Activated T-helper 1 cell treated with Interleukin-2 at 50 U/mL for 16 hours (primary cell): ENCODE measurements at places on chromosomes 2 and 18.

DNA sequence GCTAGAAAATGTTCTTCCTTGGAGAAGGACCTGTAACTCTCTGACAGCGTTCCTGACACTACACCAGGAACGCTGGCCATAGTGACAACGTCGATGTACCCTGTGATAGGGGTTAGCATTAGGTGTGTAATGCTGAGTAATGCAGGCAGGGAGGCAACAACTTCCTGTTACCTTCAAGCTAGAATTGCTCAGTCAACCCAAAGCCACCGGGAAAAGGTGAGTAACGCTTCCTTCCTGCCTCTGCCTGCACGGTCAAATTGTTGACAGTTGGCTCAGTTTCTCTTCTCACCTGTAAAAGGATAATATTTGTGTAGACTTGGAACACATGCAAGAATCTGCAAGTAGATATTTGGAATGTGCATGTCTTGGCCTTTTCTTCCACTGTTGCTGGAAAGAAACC, 12.7 kb downstream of the FAM110C start:
- peak; percentile 40 for DNase-seq

- DNase-seq: no peak
Observed at GRCh38 chr18:9104244-9104901, 1.9 kb downstream of the NDUFV2 start.

DNA sequence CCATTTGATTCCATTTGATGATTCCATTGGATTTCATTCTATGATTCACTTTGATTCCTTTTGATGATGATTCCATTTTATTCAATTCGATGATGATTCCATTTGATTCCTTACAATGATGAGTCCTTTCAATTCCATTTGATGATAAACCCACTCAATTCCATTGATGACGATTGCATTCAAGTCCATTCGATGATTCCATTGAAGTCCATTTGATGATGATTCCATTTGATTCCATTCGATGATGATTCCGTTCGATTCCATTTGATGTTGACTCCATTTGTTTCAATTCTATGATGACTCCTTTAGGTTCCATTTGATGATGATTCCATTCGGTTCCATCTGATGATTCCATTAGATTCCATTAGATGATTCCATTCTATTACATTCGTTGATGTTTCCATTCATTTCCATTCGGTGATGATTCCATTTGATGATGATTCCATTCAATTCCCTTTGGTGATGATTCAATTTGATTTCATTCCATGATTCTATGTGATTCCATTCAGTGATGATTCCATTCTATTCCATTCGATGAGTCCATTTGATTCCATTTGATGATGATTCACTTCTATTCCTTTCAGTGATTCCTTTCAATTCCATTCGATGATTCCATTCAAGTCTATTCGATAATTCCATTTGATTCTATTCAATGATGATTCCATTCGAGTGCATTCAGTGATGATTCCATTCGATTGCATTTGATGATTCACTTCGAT, 1106.0 kb downstream of the RPIA start:
- DNase-seq: no peak

GRCh38 chr18:2572171-2572569, 813 bp downstream of the NDC80 start:
- no peak for DNase-seq

GRCh38 chr2:218382785-218383184, 712 bp downstream of the SLC11A1 start:
- no peak for DNase-seq

GRCh38 chr2:66478731-66479316, 43.9 kb downstream of the MEIS1 start:
- no peak for DNase-seq

GRCh38 chr2:84964406-84965191, 6.4 kb upstream of the KCMF1 start:
- no peak for DNase-seq

- no peak for DNase-seq
Observed at GRCh38 chr2:234257859-234258561, 207.5 kb downstream of the SPP2 start.

DNA sequence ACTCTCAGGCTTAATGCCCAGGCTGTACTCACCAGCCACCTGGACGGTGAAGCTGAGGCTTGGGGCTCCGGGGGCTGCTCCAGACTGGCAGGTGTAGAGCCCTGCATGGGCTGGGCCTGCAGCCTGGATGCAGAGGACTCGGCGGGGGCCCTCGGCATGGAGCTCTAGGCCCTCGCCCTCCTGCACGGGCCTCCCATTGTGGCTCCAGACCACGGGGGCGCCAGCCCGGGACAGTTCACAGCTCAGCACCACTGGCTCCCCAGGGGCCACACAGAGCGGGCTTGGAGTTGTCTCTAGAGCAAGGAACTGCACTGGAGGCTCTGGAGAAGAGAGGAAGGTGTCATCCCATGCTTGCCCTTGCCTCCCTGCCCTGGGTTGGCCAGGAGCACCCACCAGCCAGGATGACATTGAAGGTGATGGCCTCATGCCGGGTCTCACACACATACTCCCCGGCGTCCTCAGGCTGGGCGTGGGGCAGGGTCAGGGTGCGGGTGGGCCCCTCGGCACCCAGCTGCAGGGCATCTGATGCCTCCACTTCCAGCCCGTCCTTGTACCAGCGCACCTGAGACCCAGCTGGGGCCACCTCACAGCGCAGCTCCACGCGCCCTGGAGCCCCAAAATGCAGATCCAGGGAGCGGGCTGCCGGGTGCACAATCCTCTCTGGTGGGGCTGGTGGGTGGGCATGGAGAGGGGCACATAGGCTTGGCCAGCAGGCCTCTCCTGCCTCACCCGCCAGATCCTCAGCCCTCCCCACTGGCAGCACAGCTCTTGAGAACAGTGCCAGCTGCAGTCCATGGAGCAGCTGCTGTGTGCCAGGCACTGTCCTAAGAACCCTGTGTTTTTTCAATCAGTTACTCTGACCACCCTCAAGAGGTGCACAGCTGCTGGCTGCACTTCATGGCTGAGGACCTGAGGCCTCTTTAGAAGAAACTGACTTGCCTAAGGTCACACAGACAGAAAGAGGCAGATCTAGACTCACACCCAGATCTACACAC, 13.3 kb downstream of the OBSL1 start:
- DNase-seq: no peak

DNA sequence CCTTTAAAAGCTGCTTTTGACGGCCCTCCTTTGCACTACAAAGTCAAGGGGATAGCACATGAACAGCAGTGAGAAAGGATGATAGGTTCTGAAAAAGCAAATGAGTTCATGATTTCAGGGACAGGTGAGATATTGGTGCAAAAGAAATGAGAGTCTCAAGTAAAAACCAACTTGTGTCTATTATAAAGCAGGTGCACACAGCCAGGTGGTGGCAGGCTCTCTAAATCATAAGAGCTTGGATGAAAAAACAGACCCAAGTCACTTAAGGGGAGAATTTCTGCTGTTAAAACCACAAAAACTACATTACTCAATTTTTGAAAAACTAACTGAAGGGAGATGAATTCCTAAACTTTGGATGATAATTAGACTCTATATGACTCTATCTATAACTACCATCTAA, 201.5 kb downstream of the SP3 start:
- DNase-seq: no peak

- no peak for DNase-seq
Observed at GRCh38 chr2:217248312-217248935, 388.6 kb upstream of the TNP1 start.

- no peak for DNase-seq
Observed at GRCh38 chr2:31802711-31803110, 208.1 kb downstream of the MEMO1 start.

DNA sequence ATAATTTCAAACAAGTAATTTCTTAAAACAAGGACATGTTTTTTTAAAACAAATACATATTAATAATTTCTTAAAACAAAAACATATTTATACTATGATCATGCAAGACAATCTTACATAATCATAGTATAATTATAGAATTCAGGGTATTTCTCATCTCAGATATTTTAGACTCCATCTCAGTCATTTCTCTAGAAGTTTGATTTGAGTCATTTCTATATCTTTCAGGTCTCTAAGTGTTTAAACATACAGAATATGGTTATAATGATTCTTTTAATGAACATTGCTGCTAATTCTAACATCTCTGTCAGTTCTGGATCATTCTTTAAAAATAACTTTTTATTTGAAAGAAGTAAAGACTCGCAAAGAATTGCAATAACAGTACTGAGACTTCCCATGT, 154.2 kb upstream of the KYNU start:
- DNase-seq: no peak

- no peak for DNase-seq
Observed at GRCh38 chr18:32037616-32038015, 19.0 kb downstream of the RNF125 start.

DNA sequence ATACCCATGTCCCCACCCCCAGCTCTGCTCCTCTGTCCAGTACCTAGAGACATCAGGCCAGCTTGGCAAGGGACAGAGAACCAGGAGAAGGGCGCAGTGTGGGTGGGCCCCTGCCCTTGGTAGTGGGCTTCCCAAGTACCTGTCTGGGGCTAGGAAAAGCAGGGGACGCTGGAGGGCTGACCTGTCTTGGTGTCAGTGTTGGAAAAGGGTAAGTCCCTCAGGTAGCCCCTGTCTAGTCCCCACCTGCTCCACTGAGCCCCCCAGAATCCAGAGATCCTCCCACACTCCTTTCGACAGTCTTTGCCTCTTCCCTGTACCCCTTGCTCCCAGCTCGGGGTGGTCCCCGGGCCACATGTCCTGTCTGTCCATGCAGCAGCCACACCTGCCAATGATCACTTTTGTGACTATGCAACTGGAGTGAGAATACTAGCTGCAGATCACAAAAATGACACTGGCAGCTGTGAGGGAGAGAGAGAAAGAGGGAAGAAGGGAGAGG, 14.6 kb downstream of the DNAJB2 start:
- DNase-seq: no peak

DNA sequence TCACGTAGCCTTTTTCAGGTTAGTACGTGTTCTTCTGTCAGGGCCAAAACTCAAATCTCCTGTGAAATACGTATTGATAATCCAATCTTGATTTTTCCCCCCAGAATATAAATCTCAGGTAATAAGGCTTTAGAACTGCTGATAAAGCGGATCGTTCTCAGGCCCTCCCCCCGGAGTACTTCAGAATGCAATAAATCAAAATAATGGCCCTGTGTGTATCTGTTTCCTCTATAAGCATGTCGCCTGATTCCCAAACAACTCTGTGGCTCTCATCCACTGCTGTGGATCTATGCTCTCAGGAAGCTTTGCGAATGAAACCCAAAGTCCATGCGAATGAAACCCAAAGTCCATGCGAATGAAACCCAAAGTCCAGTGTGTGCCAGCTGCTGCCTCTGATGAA, 49.4 kb downstream of the IMPA2 start:
- no peak for DNase-seq

DNA sequence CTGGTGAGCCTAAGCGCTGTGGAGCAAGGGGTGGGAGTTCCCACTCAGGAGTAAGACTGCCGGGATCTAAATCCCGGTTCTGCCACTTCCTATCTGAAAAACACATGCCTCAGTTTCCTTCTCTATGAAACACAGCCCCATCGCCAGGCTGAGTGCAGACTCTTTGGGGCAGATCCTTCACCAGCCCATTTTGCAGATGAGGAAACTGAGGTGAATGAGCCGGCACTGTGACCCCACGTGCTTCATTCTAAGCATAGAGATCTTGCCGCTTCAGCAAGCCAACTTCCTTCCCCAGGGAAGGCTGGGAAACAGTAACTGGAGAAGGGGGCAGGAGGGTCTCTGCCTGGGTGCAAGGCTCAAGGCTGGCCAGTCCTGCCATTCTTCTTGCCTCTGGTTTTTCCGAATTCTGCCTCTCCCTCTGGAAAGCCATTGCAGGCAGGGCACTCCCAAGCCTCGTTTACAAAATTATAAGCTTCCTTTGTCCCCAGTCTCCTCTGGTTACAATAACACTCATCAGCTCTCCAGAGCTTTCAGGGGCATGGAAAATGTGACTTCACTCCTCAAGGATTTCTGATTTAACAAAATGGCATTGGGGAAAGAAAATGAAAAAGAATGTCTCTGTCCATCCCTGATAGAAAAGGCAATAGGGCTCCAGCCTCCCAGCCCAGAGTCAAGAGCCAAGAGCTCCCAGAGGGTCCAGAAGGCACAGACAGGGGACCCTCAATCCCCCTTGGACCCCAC, 249.2 kb downstream of the TNS1 start:
- DNase-seq: no peak

DNA sequence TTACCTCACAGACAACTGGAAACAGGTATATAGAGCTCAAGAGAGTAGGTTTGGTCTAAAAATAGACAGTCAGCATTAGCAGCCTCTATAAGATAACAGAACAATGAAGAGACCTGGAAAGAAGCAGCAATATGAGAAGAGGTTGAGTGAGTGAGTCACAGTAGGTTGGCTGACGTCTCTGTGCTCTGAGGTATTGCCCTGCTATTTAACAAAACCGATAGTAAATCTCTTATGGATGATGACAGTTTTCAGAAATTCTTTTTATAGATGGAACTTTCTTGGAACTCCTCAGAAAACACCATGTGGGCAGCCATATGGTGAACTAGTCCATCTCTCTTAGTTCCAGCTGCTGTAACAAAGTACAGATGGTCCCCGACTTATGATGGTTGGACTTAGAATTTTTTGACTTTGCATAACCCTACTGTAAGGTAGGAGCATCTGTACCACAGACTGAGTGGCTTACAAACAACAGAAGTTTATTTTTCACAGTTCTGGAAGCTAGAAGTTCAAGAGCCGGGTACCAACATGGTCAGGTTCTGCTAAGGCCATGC, 123.5 kb downstream of the MBD2 start:
- no peak for DNase-seq

- no peak for DNase-seq
Observed at GRCh38 chr18:37493352-37493935, 72.2 kb downstream of the CELF4 start.

DNA sequence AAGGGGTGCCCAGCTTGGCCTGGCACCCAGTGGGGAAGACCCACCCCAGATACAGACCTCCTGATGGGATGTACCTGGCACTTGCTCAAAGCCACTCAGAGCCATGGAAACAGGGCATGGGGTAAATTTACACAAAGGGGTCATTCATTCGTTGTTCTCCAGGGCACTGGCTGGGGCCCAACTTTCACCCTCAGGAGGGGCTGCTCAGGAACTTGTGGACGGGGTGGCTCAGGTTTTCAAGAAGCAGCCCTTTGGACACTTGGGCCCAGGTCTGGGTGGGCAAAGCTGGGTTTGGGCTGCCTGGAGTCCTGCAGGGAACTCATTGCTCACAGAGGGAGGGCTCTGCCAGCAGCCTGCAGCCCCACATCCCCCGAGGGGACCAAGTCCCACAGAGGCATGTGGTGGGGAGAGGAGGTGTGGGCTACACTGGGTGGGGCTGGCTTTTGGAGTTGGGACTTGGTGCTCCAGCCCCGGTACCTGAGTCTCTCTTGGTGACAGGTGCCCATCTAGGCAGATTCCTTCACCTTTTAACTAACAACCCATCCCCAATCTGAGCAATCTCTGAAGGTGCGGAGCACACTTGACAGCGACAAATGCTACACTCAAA, 172.3 kb downstream of the CELF4 start:
- no peak for DNase-seq

DNA sequence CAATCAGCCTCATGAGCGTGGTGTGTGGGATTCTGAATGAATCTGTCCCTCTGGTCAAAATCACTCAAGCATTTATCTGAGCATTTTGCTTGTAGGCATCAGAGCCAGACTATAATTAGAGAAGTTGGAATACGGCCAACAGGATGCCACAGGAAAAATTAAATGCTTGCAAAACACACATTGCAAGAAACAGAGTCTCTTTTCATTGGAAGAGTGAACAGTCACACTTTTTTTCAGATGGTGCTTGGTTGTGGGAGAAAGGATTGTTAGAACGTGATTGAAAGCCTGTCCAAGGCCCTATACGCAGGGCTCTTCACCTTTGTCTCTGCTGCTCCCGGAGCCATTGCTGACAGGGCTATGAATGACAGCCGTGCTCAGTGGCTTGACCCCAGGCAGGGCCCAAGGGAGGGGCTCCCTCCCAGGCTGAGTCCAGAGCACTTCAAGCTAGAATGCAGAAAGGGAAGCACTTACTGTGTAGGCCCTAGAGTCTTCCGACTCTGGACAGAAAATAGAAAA, 59.8 kb downstream of the SNTG2 start:
- DNase-seq: no peak
